Amygdala (tissue), 56 donors: ENCODE measurements at places on chromosomes 16 and 17.

DNA sequence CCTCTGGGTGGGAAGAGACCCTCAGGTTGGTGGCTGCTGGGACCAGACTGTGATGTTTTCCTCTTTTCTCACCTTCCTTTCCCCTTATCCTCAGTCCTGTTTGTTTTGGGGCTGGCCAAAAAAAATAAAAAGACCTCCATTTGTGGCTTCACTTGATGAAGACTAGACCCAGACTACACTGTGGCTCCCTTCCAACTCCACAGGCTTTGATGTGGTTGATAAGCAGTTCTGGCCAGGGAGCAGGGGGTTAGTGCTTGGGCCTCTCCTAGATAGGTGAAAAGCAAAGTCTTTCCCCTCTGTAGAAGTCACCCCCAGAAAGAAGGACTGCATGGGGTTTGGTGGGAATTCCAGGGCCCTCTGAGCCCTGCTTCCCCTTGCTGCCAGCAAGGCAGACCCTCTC, 11.2 kb upstream of the ADAM11 start:
- DNase-seq, result no peak

DNA sequence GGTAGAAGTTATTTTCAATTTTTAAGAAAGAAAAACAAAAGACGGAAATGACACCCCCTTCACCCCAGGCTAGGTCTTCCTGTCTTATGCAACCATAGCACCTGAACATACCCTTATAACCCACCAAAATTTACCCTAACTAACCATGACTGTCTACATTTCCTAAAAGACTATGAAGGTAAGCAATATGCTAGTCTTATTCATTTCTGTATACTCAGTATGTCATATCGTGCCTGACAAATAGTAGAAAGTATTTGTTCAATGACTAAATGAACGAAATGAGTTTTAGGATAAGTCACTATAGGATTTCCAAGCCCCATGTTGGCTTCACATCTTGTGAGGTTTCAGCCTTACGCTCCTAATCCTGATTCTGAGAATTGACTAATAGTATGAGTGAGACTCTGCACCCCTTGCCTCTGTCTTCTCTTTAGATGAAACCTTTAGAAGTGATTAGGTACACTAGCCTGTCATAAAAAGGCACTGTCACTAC, 6.5 kb downstream of the ADAT1 start:
- DNase-seq, result no peak

DNA sequence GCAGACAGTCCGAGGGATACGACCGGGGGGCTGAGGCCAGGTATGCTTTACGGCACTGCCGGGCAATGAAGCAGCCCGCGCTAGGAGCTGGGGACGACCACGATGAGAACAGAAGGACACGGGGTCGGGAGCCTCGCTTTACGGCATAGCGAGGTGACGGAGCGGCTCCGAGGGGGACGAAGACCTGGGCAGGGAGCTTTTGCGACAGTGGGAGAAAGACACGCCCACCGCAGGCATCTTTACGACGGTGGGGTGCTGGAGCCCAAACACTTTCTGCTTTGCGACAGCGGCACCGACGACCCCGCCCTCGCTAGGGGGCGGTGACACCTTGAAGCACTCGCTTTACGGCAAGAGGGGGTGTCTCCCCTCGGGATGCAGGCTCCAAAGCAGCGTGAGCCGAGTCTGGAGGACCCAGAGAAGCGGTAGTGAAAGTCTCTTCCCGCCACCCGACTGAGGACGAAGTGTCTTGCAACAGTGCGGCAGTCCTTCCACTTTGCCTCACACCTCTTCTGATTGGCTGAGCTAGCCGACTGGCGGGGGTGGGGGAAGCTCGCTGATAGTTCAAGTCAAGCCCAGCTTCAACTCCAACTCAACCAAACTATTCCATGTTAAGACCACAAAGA, 350 bp upstream of the NEURL4 start:
- peak; percentile 99 for DNase-seq

DNA sequence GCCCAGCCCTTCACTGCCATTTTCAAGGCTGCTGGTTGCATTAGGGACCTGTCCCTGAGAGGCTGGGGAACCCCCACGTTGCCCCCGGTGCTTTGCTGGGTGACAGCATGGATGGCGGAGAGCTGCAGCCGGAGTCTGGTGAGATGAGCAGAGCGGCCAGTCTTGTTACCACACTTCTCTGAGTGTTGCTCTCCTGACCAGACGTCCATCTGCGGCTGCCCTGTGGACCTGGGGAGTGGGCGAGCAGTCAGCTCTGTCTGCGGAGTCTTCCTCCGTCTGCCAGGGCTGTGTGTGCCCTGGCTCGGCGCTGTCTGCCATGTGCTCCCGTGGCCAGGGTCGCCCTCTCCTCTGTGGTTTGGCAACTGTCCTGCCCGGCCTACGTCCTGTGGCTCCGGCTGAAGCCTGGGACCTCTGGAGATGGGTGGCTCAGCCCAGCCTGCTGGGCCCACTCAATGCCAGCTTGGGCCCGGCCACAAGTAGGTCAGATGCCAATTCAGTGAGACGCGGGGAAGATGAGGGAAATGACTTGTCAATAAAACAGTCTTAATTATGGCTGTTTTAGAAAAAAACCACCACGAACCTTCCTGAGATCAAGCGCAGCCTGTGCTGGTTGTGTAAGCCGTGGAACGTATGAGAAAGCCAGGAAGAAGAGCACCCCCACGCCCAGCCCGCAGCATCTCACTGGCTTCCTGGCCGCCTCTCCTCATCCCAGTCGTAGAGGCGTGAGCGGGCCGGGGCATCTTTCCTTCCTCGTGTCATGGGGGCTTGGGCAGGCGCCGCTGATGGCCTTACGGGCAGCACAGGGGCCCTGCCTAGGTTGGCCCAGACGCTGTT, 7.9 kb downstream of the KCTD5 start:
- DNase-seq, result no peak

- no peak for DNase-seq
Observed at GRCh38 chr17:37194208-37194607, 181.6 kb upstream of the C17orf78 start.

DNA sequence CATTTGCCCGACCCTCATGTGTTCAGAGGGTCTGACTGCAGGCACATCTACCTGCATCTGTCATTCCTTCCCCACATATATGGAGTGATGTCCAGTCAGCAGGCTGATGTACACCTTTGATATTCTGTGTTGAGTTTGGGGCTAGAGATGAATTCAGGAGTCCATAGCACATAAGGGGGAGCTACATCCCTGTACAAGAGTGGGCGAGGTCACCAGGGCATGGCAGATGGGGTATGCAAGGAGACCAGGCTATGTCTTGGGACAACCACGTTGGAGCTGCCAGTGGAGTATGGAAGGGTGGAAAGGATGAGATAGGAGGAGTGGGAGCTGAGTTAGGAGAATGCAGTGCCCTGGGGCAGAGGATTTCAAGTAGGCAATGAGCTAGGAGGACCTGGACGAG, 15.0 kb downstream of the SMPD3 start:
- no peak for DNase-seq

- DNase-seq, result no peak
Observed at GRCh38 chr16:27245276-27246172, 23.0 kb downstream of the NSMCE1 start.

- DNase-seq, result no peak
Observed at GRCh38 chr17:19933628-19934027, 44.0 kb downstream of the AKAP10 start.

DNA sequence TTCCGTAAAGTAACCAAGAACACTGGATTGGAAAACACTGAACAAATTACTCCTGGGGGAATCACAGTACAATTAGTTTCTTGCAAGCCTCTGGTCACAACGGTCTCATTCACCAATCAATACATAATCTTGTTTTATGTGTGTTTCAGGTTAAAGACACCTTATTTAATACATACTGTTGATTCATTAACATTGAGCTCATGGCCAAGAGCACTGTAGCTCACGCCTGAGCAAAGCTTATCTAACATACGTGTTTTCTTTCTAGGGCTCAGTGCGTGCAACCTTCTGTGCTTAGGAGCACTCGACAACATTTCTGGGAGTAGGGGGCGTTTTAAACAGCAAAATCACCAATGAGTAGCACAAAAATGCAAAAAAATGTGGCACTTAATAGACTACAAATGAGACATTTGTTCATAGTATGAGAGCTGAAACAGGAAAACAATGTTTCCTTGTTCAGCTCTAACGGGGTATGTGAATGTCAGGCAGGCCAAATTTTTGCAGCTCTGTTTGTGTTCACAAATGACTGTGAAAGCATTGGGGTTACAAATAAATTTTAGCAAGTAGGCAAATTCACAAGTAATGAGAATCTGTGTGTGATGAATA, 206.2 kb downstream of the CNTNAP4 start:
- DNase-seq, result no peak
